ENCODE measurements at places on chromosomes 5 and 9. TPM values are rescaled to one million over a fixed set of nuclear protein-coding genes. Genes with fewer than 3 reads are reported as not detected.

- DNase-seq, result no peak
These were observed 101.6 kb upstream of the PTPN3 start for GRCh38 chr9:109599711-109600110.

- DNase-seq, result no peak
These were observed 250.4 kb upstream of the ST8SIA4 start for GRCh38 chr5:101153526-101153925.

DNA sequence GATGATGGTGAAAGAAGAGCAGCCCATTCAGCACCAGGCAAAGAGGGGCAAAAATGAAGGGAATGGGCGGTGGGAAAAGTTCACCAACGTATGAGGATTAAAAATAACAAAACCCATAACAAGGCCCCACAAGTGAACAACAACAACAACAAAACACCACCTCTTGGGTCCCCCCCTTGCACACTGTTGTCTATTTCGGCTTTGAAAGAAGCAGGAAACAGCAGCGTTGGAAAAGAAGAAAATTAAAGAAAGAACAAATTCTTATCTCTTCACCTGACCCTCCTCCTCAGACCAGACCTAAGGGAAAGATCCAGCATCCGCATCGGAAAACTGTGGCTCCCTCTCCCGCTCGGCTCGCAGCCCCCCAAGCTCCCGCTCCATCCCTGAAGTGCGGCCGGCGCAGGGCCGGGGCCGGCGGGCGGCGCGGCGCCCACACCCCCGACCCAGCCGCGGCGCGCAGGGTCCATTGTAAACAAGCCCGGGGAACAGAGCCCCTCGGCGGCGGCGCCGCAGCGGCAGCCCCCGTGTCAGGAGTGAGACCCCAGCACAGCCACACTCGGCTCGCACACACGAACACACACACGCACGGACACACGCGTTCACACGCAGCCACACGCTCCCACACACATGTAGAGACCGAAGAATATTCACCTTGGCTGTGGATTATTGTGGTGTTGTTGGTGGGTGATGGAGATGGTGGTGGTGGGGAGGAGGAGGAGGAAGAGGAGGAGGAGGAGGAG lies 535 bp downstream of the RFX3 start:
- peak; percentile 92 for DNase-seq

DNA sequence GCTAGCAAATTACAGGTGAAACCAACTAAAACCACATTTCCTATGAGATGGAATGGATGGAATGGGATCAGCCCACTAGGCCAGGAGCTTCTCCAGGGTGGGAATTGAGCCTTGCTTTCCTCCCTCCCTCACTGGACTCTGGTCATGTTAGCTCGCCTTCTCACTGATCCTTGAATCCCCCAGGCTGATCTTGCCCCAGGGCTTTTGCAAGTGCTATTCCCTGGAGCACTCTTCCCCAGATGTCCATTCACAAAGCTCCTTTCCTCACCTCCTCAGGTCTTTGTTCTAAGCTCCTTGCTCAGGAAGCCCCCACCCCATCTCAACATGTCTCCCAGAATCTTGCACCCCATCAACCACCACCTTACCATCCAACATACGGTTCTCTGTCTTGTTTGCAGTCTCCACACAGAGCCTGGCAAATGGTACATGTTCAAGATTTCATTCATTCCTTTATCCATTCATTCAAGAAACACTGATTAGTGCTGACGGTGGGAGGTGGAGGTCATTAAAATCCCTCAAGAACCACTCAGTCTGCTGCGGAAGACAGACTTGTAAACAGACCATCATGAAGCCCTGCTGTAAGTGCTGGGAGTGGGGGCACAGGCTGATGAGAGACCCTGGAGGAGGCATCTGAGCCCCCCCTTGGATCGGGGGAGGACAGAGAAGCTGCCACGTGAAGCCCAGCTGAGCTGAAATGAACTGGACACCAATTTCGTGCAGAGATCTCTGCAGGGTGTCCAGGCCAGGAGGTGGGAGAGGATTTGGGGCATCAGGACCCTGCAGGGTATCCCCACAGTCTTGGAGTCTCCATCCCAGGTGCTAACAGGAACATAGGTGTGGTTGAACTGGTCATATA lies 141.7 kb downstream of the BARX1 start:
- no peak for DNase-seq

GRCh38 chr9:26637101-26637500 lies 255.5 kb downstream of the CAAP1 start:
- no peak for DNase-seq

- no peak for DNase-seq
These were observed 139.8 kb downstream of the SLIT3 start for GRCh38 chr5:169161022-169161680.

Gene FOXD4L6
- polyA plus RNA-seq, result not detected

- DNase-seq, result no peak
These were observed 4.0 kb upstream of the TYRP1 start for GRCh38 chr9:12689233-12689632.

Gene TIMD4
- polyA plus RNA-seq, result 3.4 TPM

Gene PCDHGA7
- polyA plus RNA-seq, result 0.22 TPM

DNA sequence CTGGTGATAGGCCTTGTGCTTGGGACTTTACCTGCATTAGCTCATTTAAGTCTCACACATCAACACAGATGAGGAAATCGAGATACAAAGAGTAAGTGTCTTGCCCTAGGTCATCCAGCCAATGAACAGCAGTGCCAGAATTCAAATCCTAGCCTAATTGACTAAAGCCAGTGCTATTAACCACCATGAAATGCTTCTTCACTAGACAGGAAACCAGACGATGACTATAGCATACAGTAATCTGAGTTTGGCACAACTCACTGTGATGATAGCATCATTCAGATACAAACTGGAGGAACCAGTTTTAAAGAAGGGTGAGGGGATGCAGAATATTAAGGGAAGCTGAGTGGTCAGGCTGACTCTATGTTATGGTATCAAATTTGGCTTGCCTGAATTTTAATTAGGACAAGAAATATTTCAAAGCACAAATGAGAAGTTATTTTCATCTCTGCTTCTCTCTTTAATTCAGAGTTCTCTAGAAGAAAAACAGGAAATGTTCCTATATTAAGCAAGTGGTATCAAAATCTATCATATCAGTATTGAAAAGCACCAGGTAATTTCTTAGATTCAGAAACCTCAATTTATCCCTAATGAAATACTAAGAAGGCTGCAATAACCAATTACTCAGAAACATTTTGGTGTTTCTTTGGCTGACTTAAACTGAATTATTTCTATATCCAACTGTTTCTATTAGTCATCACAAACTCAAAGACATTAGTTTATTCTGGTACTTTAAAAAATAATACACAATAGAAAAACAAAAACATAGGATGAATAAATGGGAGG lies 147.0 kb upstream of the RASA1 start:
- DNase-seq, result no peak

DNA sequence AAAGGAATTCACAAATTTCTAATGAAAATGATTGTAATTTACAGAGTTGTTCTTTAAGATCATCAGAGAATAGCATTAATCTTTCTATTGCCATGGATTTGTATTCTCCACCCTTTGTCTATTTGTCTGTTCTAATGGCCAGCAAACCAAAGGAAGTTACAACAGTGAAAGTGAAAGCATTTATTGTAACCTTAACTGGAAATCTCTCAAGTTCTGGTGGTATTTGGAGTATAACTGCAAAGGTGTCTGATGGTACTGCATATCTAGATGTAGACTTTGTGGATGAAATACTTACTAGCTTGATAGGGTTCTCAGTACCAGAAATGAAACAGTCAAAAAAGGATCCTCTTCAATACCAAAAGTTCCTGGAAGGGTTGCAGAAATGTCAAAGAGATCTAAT lies 21.7 kb downstream of the RMI1 start:
- DNase-seq, result no peak

- no peak for DNase-seq
These were observed 36.6 kb downstream of the CTNNA1 start for GRCh38 chr5:138789771-138790242.

DNA sequence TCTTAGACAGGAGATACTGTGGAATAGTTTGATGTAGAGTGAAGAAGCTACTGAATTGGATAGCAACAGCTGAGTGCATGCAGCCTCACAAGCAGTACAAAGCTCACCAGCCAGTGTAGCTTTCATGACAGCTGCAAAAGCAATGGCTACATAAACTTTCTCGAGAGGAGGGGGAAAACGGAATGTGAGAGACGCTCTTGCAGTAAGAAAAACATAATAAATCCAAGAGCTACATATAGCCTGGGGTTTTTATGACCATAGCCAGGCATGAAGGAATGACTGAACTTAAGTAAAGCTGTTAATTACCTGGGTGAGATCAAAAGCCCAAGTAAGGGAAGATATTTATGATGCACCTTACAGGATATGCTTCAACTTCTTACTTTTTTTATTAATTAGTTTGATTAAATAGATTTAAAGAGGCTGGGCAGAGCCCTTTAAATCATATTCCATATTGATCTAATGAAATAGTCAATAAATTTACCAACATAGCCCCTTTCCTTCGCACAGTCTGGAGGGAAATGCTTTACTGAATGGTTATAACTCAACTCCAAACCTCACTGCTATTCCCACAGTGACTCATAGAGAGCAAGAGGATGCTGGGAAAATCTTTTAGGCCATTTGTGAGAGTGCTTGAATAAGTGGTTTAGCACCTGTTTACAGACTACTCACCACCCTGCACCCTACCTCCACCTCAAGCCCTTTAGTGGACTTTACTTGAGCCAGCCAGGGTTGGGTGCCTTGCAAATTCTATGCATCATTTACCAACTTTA lies 407.2 kb upstream of the CLINT1 start:
- DNase-seq, result no peak

GRCh38 chr5:108910627-108911026 lies 162.9 kb downstream of the FER start:
- no peak for DNase-seq

Gene CMBL
- polyA plus RNA-seq, result 1.3 TPM

GRCh38 chr5:163807781-163808180 lies 302.4 kb downstream of the MAT2B start:
- DNase-seq, result no peak

- no peak for DNase-seq
These were observed 23.5 kb upstream of the SUSD1 start for GRCh38 chr9:112198646-112199045.

Gene IQGAP2
- polyA plus RNA-seq, result 9.3 TPM

DNA sequence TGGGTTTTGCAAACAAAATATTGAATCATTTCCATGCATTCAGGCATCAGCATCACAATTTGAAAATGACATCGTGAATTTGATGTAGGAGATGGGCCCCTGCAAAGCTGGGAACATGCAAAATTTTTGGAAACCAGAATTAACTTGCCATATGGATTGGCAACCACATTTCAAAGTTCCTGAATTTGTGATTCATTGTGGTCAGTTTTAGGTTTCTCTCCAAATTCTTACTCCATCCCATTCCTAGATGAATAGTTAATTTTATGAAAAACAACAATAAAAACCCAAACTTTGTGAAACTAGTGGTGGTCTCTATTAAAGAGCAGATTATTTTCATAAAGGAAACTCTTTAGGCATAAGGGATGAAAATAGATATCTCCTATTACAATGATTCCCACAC lies 107.8 kb upstream of the SLIT3 start:
- no peak for DNase-seq

Gene FCN1
- 5.2 TPM for polyA plus RNA-seq

Gene ZNG1F
- 21.3 TPM for polyA plus RNA-seq

GRCh38 chr5:67537439-67538148 lies 341.0 kb upstream of the CD180 start:
- DNase-seq, result no peak

Gene STRBP
- polyA plus RNA-seq, result 36.5 TPM

DNA sequence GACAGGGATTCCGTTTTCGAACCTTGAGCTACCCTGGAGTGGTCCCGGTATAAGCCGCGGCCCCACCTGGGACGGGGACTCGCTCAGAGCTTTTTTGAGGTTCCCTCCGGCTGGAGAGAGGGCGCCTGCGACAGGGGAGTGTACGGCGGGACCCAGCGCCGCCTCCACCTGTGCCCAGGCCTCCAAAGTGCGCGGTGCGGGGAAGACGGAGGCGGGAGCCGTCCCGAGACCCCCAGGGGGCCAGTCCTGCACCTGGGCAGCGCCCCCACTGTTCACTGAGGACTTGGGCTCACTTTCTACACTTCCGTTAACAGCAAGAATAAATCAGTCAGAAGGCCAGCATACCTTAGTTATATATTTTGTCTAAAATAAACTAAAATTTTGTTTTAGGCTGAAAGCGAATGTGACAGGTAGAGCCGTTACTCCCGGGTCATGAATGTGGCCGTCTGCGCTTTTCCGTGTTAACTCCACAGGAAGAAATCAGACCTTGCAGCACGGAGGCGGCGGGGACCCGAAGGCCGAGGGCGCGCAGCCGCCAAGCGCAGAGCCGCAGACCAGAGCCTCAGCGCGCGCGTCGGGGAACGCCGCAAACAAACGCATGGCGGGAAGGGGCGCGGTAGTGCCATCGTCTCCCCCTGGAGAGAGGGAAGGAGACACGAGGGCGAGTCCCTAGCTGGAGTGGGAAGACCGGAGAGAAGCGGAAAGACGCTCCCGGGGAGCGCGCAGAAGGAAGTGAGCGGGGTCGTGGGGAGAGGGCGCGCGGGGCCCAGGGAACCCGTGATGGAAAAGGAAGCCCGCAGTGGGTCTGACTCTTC lies 14.1 kb downstream of the TRIM7 start:
- DNase-seq, result peak; percentile 91

- no peak for DNase-seq
These were observed 257.2 kb downstream of the KIF4B start for GRCh38 chr5:155270725-155271124.

DNA sequence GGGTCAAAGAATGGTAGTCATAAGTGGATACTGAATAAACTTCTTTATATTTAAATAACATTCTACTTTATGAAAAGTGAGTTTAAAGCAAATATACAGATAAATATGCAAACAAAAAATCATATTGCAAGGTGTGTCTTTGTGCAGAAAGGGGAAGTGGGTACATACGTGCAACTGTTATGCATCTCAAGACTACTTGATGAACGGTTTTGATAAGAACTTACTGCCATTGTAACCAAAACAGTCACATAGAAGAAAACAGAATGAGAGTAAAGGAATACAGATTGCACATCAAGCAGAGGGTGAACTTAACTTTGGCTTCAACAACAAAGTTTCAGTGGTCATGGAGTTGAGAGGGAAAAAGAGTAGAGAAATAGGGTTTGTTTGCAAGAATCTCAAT lies 9.9 kb downstream of the CAMK4 start:
- DNase-seq, result no peak

DNA sequence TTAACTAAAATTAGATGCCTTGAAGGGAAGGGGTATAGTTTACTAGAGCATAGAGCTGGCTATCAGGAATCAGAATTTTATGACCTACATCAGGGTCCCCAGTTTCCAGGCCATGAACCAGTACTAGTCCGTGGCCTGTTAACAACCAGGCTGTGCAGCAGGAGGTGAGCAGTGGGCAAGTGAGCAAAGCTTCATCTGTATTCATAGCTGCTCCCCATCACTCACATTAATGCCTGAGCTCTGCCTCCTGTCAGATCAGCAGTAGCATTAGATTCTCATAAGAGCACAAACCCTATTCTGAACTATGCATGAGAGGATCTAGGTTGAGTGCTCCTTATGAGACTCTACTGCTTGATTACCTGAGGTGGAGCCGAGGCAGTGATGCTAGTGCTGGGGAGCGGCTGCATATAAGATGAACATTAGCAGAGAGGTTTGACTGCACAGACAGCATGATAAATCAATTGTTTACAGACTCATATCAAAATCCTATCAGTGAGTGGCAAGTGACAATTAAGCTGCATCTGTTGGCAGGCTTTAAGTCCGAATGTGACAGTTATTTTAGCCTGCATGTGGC lies 44.6 kb downstream of the TAF11L14 start:
- no peak for DNase-seq

- DNase-seq, result no peak
These were observed 87.0 kb upstream of the TBCA start for GRCh38 chr5:77863181-77863580.

Gene FAM221B
- not detected for polyA plus RNA-seq
